ENCODE measurements at places on chromosomes 16 and 17. TPM values are rescaled to one million over a fixed set of nuclear protein-coding genes. Genes with fewer than 3 reads are reported as not detected.

The TMC5 gene
- polyA plus RNA-seq = not detected

The SDR42E2 gene
- polyA plus RNA-seq = not detected

The CACNA1G gene
- polyA plus RNA-seq = 0.06 TPM

The CACNG4 gene
- not detected for polyA plus RNA-seq

The EXOC3L1 gene
- 0.28 TPM for polyA plus RNA-seq

The RNF112 gene
- polyA plus RNA-seq = 0.75 TPM

The CCDC200 gene
- 0.70 TPM for polyA plus RNA-seq

The PGAP3 gene
- polyA plus RNA-seq = 10.6 TPM
